NCI-H1930 (cell line): ENCODE measurements at places on chromosomes 12 and 14.

GRCh38 chr12:107014055-107014454 is 27.1 kb upstream of the MTERF2 start:
- DNase-seq: no peak

DNA sequence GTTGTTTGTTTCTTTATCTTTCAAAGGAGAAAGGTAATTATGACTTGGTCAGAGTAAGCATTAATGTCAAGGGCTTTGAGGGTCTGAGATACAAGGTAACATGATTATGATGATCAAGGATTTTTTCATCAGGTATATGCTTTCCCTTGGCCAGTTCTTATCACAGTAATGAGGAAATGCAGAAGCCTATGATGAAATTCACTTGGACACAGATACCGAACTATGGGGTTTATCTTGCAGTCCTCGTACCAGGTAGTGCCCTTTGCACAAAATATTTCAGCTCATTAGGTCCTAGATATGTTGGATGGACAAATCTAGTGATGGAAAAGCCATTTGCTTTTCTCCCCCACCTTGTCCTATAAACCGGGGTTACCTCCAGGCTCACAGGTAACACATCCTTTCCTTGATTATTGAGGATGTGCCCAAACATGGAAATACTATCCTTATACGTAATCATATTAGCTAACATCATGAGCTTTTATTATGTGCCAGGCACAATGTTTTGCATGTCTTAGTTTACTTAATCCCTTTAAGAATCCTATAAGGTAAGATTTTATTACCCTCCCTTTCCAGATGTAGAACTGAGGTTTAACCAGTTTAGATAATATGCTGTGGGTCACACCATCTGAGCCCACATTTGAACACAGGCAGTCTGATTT is 7.0 kb upstream of the RASSF3 start:
- no peak for DNase-seq

- DNase-seq: no peak
Observed at GRCh38 chr12:109191621-109192250, 75.3 kb downstream of the ACACB start.

DNA sequence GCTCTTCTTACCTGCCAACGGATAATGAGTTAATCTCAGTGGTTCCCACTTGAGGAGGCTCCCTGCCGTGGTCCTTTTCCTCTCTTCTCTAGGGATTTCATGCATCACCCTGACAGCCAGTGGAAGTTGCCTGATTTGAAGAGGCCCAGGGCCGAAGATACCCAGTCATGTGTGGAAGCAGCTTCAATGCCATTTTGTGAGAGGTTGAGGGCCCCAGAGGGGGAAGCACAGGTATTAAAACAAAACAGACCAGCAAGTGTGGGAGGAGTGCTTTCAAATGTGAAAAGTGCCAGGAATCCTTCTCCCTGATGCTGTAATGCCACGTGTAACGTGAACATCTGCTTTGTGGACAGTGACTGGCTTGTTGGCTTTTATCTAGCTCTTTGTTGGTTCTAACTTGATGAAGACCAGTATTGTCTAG is 1.5 kb downstream of the TCP11L2 start:
- no peak for DNase-seq

DNA sequence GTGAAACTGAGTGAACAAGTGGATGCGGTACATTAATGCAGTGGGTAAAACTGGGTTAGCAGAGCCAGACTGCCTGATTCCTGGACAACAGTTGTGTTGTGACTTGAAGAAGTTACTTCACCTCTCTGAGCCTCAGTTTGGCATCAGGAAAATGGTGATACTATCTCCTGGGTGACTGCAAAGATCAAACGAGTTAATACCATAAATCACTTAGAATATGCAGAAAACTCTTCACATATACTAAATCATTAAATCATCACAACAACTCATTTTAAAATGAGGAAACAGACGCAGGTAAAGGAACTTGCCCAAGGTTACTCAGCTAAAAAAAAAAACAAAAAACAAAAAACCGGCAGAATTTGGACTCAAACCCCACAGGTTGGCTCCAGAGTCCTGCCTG is 811 bp downstream of the MTERF2 start:
- no peak for DNase-seq
